ENCODE measurements at places on chromosomes 2 and 18.

GRCh38 chr2:102657770-102658169, 38.4 kb downstream of the SLC9A2 start:
- H3K27ac ChIP-seq: no peak overlapping the region
- no peaks in the 10 kb centered on the region for H3K36me3 ChIP-seq
- H3K4me3 ChIP-seq: no peak overlapping the region

- no peaks in the 10 kb centered on the region for H3K4me1 ChIP-seq
- H3K27me3 ChIP-seq: peaks cover 22% of the 10 kb centered on the region
- H3K27ac ChIP-seq: no peak overlapping the region
- H3K4me3 ChIP-seq: no peak overlapping the region
- H3K36me3 ChIP-seq: no peaks in the 10 kb centered on the region
- DNase-seq: no peak
Measured at GRCh38 chr2:209936106-209936666, 66.3 kb upstream of the RPE start.

GRCh38 chr2:168189835-168190569, 57.4 kb downstream of the STK39 start:
- no peak overlapping the region for H3K4me3 ChIP-seq
- H3K27ac ChIP-seq: peak overlapping the region; percentile 18
- peaks cover 63% of the 10 kb centered on the region for H3K4me1 ChIP-seq
- H3K27me3 ChIP-seq: no peaks in the 10 kb centered on the region

- H3K36me3 ChIP-seq: peaks cover 4% of the 10 kb centered on the region
- peaks cover 5% of the 10 kb centered on the region for H3K27me3 ChIP-seq
- peak overlapping the region; percentile 5 for H3K27ac ChIP-seq
- H3K4me1 ChIP-seq: peaks cover 6% of the 10 kb centered on the region
- no peak for DNase-seq
Measured at GRCh38 chr18:79857082-79857671, 59.4 kb downstream of the KCNG2 start.

GRCh38 chr18:24276994-24277393, 120.6 kb downstream of the OSBPL1A start:
- peaks cover 3% of the 10 kb centered on the region for H3K4me1 ChIP-seq
- H3K27ac ChIP-seq: no peak overlapping the region
- peaks cover 15% of the 10 kb centered on the region for H3K36me3 ChIP-seq
- peaks cover 19% of the 10 kb centered on the region for H3K27me3 ChIP-seq
- DNase-seq: no peak
- H3K4me3 ChIP-seq: no peak overlapping the region

All from naive thymus-derived CD8-positive, alpha-beta T cell (primary cell).